ENCODE measurements at places on chromosomes 1 and 21. TPM values are rescaled to one million over a fixed set of nuclear protein-coding genes. Genes with fewer than 3 reads are reported as not detected.

CFAP45 gene
- total RNA-seq = 0.28 TPM

TMEM61 gene
- not detected for total RNA-seq

SYPL2 gene
- total RNA-seq = 0.19 TPM

HTR6 gene
- total RNA-seq = not detected
